ENCODE measurements at places on chromosomes 6 and 20.

DNA sequence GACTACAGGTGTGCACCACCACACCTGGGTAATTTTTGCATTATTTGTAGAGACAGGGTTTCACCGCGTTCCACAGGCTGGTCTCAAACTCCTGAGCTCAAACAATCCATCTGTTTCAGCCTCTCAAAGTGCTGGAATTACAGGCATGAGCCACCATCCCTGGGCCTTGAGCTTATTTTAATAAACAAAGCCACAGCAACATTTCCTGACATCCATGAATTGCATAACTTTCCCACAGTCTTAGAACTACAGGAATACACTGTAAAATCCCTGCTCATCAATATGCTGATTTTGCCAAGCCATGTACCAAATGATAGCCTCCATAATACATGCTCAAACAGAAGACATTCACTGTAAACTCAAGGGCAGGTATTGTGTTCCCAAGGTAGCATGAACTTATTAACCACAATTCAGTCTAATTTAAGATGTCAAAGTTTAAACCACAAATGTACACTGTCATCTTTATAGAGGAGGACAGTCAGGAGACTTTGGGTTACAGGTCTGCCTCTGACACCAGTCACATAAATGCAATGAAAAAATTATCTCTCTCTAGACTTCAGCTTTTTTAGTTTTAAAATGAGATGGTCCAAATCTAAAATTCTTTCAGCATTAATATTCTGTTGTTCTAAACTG lies 40.0 kb downstream of the NUDT3 start:
- no peak for DNase-seq

GRCh38 chr6:160112628-160113299 lies 8.9 kb upstream of the SLC22A1 start:
- DNase-seq = no peak

- no peak for DNase-seq
Measured at GRCh38 chr20:5136096-5136495, 9.3 kb downstream of the CDS2 start.

GRCh38 chr6:28982476-28983266 lies 22.4 kb downstream of the ZNF311 start:
- peak; percentile 63 for DNase-seq

DNA sequence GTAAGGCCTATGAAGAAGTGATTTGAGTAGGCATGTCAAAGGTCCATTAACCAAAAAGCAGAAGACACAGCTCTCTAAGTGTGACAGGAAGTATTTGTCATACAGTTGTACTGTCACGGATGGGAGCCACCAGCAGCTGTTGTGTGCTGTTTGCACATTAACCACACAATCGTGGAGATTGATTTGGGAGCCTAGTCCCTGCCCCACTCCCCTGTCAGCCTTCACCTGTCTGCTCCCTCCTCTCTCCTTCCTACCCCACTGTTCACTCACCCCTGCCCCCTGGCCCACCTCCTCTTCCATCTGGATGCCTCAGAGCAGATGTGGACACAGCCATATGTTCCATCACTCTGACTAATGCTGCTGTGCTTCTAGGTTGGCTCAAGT lies 124.7 kb upstream of the SPACA1 start:
- DNase-seq = no peak

- DNase-seq = no peak
Measured at GRCh38 chr6:52059821-52060220, 27.6 kb downstream of the PKHD1 start.

DNA sequence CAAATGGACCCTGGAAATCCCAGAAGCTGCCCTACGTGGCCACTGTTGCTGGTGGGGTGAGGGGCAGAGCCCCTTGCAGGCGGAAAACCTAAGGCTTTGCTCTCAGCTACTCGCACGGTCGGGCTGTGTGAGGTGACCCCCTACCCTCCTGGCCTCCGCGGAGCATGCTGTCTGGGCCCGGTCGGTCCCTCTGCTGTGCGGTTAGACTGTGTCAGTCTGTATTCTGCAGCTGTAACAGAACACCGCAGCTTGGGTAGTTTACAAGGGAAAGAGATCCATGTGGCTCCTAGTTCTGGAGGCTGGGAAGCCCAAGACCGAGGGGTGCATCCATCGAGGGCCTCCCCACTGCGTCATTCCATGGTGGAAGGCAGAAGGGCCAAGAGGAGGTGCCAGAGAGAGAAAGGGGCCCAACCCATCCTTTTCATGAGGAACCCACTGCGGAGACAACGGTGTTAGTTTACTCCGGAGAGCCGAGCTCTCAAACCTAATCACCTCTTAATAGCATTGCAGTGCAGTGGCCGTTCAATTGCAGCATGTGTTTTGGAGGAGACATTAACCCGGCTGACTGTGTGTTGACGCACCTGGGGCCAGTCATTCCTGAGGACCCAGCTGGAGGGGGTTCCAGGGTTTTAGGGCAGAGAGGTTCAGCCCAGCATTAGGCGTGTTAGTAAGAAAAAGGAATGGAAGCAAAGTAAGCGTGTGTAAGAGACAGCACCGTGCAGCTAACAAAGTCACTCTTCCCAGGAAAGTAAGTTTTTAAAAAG lies 18.3 kb downstream of the COL9A3 start:
- no peak for DNase-seq

- peak; percentile 84 for DNase-seq
Measured at GRCh38 chr6:51273228-51273961, 454.7 kb downstream of the TFAP2B start.

- DNase-seq = no peak
Measured at GRCh38 chr6:15409301-15410125, 163.6 kb downstream of the JARID2 start.

DNA sequence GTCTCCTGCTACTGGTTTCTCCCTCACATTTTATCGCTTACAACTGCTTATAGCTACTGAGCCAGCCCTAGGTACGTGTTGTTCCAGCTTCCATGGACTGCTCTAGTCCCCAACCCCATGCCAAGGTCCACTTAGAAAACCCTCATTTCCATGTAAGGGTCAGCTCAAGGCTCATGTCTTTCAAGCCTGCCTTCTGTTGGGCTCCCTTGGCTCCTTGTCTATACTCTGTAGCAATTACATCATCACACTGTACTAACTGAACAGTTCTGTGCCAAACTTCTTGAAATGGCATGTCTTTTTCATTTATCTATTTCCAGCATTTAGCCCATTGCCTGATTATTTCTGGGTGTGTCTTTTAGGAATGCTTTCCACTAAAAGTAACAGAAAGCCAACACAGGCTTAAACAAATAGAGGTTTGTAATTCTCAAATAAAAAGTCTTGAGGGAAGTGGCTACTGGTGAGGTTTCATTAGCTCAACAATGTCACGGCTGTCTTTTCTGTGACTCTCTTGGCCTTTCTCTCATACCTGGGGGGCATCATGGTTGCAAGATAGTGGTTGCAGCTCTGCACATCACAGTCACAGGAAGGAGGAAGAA lies 317.6 kb downstream of the TPBG start:
- no peak for DNase-seq

GRCh38 chr20:4081421-4081820 lies 66.1 kb upstream of the RNF24 start:
- DNase-seq = no peak

DNA sequence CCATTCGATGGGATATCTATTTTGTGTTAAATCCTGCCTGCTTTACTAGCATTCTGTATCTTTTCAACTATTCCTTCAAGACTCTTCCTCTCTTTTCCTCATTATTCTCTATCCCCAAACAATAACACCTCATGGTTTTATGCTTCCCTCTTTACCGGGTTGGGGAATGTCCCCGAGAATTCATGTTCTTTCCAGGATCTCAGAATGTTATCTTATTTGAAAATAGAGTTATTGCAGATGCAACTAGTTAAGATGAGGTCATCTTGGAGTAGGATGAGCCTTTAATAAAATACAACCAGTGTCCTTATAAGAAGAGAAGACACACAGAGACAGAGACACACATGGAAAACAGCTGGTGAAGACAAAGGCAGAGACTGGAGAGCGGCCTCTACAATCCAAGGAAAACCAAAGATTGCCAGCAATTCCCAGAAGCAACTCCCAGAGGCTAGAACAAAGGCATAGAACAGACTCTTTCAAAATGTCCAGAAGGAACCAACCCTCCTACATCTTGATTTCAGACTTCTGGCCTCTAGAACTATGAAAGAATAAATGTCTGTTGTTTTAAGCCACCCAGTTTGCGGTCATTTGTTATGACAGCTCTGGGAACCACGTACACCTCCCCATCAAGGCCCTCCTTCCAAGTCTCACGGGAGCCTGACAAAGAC lies 126.8 kb upstream of the TNFAIP3 start:
- DNase-seq = no peak

DNA sequence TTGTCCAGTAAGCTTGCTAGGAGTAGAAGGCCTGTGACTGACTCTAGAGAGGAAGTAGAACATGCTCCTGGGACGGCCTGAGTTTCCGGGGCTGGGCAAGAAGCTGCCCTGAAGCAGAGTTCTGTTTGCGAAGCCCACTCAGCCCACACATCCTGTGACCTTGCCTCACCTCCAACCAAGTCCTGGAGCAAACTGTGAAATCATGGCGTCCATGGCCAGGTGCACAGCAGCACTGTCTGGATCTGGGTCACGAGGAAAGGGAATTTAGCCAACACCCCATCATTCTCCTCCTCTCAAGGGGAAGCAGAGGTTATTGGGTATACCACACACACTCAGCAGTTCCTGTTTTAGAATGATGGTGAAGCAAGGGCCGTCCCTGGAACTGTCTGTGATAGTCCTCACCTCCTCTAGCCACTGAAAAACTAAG lies 87.5 kb downstream of the CRYBG1 start:
- peak; percentile 61 for DNase-seq

GRCh38 chr6:5838656-5839396 lies 167.9 kb downstream of the NRN1 start:
- no peak for DNase-seq

DNA sequence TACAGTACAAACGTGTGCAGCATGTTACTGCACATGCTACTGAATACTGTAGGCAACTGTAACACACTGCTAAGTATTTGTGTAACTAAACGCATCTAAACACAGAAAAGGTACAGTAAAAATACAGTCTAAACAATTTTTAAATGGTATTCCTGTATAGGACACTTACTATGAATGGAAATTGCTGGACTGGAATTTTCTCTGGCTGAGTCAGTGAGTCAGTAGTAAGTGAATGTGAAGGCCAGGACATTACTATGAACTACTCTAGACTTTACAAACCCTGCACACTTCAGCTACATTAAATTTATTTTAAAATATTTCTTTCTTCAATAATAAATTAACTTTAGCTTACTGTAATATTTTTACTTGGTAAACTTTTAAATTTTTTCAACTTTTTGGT lies 225.0 kb upstream of the TENT5A start:
- DNase-seq = no peak

DNA sequence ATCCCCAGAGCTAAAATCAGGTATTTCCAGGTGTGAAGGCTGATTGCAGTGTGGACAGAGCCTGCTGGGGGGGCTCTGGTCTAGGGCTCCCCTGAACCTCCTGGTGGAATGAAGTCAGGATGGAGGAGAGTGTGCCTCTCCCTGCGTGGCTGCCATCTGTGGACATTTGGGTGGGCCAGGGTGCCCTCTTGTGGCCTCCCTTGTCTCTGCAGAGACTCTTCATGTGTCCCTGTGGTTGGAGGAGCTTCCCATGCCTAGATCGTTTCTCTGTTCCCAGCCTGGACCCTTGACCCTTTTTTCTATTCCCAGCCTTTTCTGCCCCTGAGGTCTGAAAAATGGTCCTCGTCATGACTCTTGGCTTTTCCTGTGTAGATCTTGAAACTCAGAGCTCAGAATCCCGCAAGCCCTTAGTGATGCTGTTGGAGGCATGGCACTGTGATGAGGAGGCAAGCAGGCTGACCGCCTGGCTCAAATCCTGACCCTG lies 9.9 kb upstream of the PSMF1 start:
- peak; percentile 50 for DNase-seq

DNA sequence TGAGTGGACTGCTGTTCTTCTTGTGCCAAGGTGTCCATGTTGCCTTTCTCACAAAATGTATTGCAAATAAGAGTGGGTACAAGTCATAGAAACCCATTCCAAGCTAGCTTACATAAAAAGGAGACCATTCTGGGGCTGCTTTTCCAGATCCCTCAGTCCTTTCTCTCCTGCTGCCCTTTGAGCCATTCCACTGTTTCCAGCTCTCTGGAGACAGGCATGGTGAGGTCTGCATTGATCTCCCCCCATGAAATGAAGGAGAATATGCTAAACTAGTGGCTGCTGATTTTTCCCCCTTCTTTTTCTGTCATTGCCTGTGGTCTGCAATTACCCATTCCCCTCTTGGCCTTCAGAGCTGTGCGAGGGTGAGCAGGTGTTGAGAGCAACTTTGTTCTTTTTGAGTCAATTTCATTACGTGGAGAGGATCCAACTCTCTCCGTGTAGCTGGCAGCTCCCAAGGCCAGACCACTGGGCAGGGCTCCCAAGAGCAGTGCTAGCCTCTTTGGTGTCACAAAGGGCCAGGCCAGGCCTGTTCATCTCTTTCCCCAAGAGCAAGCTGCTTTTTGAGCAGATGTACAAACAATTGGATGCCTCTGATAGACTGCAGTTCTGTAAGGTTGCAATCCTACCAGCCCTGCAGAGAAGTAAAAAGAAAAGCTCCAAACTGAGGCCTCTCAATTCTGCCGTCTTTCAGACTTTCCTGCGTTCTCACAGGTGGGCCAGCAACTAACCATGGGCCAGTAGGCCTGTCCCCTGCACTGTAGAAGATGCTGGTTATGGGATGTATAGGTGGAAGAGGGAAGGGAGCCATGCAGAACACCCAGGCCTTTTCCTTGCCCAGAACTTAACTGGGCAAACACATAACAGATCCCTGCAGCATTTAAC lies 96.1 kb upstream of the ARMC2 start:
- no peak for DNase-seq

GRCh38 chr20:40680161-40680959 lies 8.7 kb downstream of the MAFB start:
- no peak for DNase-seq

DNA sequence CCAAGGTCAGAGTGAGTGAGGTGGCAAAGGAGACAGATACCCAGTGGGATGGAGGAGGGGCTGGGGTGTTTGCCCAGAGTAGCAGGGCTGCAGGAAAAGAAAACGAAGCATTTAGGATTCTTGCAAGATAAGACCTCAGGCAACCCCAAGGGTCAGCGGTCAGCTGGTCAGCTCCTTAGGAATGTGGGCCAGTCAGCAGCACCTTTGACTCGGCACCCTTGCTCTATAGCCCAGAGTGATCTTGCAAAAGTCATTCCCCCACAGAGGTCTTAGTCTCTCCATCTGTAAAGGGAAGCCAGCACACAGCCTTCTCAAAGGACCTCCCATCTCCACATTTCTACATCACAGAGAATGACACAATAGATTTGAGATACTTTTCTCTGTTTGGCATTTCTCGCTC lies 56.7 kb downstream of the VEGFA start:
- DNase-seq = no peak

GRCh38 chr6:158769771-158770432 lies 49.3 kb downstream of the EZR start:
- peak; percentile 30 for DNase-seq

DNA sequence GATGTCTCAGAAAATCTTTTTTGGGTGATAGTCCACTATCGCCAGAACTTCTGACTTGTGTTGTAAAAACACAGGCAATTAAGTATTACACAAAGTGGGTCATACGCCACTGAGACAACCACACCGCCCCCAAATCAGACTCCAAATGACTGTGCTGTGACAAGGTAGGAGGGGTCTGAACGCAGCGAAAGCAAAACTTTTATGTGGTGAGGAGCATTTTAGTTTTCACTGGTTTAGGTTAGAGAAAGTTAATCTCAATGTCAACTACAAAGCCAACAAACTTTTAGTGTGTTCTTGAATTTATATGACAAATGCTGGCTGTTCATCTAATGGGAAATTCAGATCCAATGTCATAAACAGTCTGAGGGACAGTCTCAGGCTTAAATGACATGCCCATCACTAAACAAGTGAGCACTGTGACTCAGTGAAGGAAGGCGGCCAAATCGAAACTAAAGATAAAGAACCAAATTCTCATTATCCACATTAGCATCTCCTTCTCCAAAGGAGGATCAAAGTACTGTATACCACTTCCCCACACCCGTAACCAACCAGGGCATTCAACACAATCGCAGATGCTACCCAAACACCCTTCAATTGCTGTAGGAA lies 186.7 kb downstream of the GJA10 start:
- DNase-seq = peak; percentile 62
